ENCODE measurements at places on chromosomes 5 and 9. TPM values are rescaled to one million over a fixed set of nuclear protein-coding genes. Genes with fewer than 3 reads are reported as not detected.

DNA sequence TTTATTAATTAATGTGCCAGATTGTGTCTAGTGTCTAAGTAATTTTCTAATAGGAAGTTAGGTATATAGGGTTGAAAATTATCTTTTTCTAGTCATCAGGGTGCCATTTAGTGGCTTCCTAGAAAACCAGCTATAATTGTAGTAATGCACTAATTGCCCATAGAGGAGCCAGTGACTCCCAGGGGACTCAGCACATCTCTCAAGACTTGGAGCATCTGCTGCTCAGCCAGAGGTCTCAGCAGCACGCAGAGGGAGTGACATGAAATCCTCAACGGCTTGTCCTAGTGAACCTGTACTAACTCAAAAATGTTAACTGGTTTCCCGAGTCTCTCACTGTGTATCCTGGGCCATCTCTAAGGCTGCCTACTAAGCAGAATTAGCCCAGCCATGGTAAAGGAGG lies 78.2 kb upstream of the MAN2A1 start:
- no peak for DNase-seq

- DNase-seq, result no peak
These were observed 32.7 kb downstream of the SUSD1 start for GRCh38 chr9:112142420-112142819.

DNA sequence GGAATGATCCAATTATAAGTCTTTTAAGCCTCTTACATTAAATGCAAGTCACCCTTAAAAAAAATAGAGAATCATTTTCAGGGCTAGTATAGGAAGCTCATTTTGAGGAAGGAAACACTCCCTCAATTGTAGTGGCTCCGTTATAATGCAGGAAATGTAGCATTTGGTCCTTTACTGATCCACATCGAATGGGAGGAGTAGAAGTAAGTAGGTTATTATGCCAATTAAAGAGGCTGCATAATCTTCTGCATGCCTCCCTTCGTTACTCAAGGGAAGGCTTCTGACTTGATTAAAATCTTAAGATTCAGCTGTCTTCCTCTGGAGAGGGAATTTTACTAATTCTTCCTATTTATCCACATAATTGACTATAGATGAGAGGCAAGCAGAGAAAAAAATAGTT lies 579.2 kb upstream of the COX7C start:
- DNase-seq, result no peak

DNA sequence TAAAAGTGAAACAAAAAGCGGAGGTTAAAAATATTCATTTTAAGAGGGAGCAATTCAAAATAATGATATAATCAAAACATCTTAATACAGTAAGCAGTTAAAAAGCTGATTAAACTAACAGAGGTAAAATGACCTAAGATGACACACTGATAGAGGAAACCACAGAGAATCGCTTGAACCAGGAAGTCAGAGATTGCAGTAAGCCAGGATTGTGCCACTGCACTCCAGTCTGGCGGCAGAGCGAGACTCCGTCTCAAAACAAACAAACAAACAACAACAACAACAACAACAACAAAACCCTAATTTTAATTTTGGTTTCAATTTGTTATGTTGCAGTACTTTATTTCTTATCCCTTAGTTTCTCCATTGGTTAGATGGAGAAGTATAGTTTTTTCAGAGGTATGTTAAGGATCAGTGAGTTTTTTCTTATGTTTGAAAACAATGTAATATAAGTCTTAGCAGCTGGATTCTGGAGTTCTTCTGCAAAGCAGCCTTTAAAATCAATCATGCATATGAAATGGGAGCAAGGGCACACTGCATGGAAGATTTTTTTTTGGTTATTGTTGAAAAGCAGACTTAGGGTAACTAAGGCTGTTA lies 58.5 kb downstream of the MLANA start:
- DNase-seq, result peak; percentile 10

GRCh38 chr9:82410306-82410705 lies 421.7 kb downstream of the SPATA31D1 start:
- DNase-seq, result peak; percentile 75

DNA sequence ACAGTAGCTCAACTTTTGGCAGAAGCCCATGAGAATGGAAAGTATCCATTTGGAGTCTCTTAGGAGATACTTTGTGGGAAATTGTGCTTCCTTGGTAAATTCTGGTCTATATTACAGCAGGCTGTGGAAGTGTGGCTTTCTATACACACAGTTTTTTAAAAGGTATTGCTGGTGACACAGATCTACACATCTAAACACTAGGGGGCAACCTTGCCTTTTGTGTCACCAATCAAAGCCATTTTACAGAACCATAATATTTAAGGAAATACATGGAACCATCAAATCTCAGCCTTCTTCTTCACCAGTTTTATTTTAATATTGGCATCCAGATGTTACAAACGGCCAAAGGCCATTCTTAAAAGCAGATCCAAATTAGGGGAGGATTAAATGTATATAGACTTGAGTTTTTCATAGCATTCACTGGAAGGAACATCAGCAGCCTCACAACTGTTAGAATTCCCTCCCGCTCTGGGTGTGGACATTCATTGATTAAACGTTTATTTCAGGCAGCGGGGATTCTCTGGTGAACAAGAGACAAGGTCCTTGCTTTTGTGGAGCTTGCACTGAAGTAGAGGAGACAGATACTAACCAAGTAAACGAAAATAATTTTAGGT lies 132.4 kb upstream of the EPB41L4A start:
- peak; percentile 72 for DNase-seq

DNA sequence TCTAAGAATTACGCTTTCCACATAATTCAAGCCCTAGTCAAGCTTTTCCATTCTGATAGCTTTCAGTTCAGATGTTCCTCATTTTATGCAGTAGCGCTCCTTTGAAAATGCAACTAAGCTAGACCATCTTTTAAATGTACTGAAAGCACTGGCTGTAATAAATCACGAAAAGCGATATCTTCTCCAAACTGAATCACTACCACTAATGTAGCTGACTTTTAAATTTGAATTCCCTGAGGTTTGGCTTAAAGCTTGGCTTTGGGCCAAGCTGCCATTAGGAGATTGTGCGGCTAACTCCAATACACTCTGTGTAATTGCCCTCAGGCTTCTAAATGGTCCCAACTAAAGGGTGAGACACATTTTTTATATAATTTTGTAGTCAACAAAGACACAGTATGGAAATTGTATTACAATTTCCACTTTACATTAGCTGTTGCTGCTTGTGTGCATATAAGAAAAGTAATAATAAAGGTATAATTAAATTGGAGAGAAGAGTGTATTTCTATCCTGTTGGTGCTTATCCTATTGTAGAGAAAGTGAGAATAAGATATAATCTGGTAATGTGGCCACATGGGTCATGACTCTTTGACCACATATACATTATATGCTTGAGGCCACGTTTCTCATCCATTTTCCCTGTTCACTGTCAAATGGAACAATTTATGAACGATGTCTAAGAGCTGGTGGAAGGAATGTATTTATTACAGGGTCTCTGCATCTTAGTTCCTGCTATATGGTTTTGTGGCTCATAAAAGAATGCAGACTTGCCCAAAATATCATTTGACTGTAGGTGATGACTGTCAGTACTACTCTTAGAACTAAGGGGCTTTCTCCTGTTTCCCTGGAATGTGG lies 118.7 kb upstream of the TAF11L2 start:
- peak; percentile 21 for DNase-seq

DNA sequence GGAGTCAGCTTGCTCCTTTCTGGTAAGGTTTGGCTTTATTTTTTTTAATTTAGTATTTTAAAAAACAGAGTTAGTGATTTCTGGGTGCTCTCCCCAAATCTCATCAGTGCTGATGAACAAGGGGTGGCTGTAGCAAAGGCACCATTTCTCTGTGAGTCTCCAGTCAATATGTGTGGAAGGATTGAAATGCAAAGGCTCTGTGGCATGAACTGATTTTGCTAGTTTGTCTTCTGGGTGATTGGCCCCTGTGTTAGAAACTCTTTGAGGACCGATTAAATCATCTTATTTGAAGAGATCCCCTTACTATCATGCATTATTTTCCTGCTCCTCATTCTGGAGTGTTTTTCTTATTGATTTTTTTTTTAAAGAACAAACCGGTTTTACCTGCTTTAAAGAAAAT lies 596 bp downstream of the TEK start:
- DNase-seq, result no peak

- DNase-seq, result peak; percentile 37
These were observed 56.1 kb upstream of the TUT7 start for GRCh38 chr9:86410281-86410680.

- no peak for DNase-seq
These were observed 8.1 kb upstream of the ASB6 start for GRCh38 chr9:129649726-129650679.

DNA sequence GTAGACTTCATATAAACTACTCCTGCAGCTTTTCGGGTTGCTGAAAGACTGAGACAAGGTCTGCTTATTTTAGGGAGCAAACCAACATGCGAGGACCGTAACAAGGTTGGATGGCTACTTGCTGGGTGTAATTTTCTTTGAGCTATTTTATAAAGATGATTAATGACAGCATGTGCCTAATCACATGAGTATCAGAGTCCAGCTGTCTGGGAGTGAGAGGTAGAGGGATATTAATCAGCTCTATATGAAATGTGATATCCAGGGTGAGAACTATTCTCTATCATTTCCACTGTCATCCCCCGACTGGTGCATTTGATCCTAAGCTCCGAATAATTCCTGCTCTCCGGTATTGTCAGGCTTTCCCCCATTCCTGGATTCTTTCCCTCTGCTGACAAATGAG lies 193.8 kb upstream of the HMHB1 start:
- DNase-seq, result no peak

GRCh38 chr5:65186646-65187227 lies 295.0 kb downstream of the ADAMTS6 start:
- no peak for DNase-seq

- DNase-seq, result no peak
These were observed 17.7 kb upstream of the FAM120AOS start for GRCh38 chr9:93471124-93471523.

DNA sequence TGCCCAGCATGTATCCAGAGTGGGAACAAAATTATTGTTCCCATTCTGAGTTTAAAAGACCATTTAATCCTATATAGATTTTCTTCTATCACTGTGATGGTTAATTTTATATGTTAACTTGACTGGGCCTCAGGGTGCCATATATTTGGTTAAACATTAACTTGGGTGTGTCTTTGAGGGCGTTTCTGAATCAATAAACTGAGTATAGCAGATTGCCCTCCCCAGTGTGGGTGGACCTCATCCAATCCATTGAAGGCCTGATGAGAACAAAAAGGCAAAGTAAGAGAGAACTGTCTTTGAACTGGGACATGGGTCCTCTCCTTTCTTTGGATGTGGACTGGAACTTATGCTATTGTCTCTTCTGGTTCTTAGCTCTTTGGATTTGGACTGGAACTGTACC lies 17.3 kb downstream of the RIOK2 start:
- DNase-seq, result no peak

Gene GRIA1
- 1.4 TPM for total RNA-seq

Measured in IMR-90 (cell line).